ENCODE measurements at places on chromosomes 13 and 19.

GRCh38 chr13:47556703-47557102, 444.4 kb downstream of the SUCLA2 start:
- no peak for DNase-seq

GRCh38 chr13:28204690-28205443, 66.5 kb downstream of the PAN3 start:
- DNase-seq: no peak

DNA sequence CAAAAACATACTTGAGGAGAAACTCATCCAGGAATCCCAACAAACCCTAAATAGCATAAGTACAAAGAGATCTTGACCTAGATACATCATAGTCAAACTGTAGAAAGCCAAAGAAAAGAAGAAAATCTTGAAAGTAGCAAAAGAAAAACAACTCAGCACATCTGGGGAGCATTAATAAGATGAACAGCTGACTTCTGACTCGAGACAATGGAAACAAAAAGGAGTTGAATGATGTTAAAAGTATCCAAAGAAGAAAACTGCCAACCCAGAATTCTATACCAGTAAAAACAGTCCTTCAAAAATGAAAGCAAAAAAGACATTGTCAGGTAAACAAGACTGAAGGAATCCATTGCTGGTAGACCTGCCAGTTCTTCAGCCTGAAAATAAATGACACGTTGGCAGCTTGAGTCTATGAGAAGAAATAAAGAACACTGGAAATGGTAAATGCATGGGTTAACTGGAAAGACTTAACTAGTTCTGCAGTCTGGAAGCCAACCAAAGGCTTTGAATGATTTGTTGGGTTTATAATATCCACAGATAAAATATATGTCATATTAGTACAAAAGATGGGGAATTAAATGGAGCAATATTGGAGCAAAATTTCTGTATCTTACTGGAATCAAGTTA, 46.8 kb downstream of the TSSK6 start:
- DNase-seq: no peak

DNA sequence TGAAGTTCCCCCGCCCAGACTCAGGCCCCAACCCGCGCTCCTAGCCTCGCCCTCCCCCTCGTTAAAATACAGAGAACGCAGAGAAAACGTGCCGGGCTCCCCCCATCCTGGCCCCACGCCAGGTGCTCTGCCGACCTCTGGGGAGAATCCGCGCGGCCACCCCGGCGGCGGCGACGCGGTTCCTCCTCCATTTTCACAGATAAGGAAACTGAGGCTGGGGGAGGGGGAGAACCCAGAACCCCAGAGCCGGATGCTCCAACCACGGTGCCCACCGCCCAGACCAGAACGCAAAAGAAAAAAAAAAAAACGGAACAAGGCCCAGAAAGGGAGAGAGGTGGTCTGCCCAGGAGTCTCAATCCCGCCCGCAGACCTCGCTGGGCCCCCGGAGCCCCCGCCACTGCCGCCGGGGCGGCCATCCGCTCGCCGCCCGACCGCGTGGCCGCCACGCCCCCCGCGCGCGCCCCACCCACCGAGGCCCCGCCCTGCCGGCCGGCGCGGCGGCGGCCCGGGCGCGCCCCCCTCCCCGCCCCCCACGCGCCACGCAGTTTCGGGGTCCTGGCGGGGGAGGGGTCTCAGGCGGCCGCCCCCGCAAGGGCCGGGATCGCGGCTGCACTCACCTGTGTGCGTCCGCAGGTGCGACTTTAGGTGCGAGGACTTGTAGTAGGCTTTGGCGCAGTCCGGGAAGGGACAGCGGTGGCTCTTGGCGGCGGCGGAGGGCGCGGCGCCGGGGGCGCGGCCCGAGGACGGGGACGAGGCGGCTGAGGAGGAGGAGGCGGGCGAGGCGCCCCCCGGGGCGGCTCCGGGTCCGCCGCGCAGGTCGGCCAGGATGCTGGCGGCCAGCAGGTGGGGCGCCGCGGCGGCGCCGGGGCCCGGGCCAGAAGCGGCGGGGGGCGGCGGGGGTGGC, 703 bp downstream of the KLF16 start:
- DNase-seq: no peak

DNA sequence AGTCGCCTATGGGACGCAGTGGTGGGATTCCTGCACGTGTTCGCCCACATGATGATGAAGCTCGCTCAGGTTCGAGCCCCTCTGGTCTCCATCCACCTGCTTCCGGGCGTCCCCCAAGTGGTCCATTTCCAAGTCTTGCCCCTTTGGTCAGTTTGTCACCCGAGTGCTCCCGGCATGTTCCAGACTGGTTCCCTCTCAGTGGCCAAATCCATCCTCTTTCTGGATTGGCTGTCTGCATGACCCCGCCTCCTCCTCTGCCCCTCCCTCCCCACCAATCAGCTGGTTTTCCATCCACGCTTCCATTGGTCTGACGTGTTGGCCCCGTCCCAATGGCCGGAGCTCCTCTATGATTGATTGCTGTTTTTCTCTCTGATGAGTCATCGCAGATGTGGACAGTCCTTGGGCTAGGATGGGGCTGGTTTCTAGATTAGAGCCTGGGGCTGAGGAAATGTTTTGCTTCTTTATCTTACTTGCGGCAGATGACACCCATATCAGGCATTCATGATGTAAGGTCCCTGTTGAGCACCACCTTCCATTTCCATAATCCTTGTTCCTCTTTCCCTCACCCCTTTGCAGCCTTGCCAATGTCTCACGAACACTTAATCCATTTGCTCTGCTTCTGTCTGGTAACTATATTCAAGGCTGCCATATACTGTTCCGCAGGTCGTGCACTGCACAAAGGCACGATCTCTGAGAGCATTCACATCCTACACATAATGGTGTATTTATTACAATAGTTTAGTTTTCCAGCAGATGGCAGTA, 73.8 kb downstream of the MAP4K1 start:
- DNase-seq: no peak

DNA sequence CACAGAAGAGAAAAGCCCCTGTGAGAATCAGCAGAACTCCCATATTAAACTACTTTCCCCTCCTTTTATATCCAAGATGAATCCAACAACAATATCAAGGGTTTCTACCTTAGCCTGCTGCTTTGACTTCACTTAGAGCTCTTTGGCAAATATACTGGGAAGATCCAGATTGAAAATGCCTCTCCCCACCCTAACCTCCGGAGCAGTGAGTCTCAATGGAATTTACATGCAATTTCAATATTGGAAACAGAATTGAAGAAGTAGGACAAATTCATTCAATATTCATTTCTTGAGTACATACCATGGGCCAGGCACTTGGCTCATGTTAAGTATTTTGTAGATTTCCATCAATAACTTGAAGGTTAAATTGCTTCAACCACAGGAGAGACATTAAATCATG, 457.4 kb downstream of the TBC1D4 start:
- DNase-seq: no peak

GRCh38 chr19:49106648-49107135, 7.5 kb upstream of the LIN7B start:
- DNase-seq: no peak
